ENCODE measurements at places on chromosomes 1 and 21.

GRCh38 chr1:93749487-93749886, 67.8 kb upstream of the BCAR3 start:
- no peak for DNase-seq

GRCh38 chr1:67226688-67227087, 60.4 kb downstream of the IL23R start:
- DNase-seq, result no peak

DNA sequence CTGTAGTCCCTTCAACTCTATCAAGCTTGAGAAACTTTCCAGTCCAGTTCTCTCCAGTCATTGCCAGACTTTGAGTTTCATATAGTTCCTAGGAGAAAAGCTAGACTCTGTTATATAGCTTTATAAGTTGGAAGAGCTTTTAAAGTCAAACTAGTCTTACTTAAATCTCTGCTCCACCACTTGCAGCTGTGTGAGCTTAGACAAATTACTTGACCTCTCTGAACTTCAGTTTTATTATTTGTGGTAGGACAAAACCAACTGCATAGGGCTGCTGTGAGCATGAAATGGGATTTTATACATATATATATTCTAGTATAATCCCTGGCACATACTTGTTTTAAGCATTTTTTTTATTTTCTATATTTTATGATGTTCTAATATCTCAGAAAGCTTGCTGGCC, 338.7 kb upstream of the NR5A2 start:
- no peak for DNase-seq

DNA sequence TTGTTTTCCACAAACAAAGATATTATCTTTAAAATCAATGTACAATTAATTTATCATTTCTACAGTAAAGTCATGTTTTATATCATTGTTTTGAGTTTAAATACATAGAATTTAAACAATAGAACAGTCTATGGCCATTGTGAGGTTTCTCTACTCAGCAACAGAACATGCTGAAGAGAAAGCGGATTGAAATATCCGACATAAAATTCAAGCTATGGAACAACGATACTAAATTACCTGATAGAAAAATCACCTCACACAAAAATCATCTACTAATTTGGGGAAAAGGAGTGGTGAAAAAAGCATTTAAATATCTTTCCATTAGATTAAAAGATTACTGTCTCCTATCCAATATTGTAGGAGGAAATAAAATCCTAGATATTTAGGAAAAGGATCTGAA, 12.6 kb downstream of the CDKN2C start:
- DNase-seq, result no peak

DNA sequence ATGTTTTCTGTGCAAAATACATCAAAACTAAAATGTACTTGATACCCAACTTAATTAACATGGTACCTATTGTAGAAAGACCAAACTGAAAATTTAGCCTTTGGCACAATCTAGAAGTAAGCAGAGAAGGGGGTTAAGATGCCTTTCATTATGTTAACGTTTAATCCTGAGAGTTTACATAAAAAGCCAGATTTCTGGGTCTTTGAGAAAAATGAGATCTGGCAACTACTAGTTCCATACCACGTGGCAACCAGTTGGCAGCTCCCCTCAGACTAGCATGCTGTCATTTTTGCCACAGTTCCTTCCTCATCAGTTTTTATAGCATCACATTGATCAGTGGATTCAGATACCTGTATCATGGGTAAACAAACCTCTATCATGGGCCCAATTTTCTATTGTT, 1.5 kb downstream of the RO60 start:
- no peak for DNase-seq

- no peak for DNase-seq
Measured at GRCh38 chr1:31655104-31655503, 10.4 kb upstream of the PEF1 start.

GRCh38 chr1:221832617-221833016, 90.7 kb upstream of the DUSP10 start:
- no peak for DNase-seq

GRCh38 chr1:168447871-168448270, 95.9 kb downstream of the XCL2 start:
- no peak for DNase-seq

DNA sequence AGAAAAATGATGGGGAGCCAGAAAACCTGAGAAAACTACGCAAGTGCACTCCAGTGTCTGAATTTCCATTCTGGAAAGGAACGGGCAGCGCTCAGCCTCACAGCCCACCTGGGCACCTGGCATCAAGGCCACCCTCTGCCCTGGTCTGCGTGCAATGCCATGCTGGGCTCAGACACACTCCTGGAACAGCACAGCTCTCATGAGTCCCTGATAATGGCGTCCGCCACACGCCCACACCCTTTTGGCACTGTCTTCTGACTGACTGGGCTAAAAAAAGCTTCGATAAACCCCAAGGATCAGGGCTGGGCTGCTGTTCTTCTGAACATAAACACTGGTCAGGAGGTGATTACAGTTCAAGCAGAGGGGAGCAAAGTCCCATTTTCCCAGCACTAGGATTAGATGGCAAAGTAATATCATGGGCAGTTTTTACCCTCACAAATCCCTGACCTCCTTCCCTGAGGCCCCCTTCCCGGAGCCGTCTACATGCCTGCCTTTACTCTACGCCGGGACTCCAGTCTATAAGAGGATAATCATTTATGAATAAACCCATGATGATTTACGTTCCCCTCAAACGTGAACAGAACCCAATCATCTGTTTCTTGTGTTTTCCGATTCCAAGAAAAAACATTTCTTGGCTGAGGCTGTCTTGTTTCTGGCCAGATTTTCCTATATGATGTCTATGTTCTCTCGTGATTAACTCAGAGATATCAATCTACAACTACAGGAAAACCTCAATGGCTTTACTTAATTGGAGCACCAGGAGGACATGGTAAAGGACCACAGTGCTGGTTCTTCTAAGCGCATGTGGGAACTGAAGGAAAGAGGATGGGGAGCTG, 22.6 kb downstream of the RCAN1 start:
- no peak for DNase-seq

GRCh38 chr1:43121256-43121900, 50.7 kb downstream of the EBNA1BP2 start:
- DNase-seq, result no peak

DNA sequence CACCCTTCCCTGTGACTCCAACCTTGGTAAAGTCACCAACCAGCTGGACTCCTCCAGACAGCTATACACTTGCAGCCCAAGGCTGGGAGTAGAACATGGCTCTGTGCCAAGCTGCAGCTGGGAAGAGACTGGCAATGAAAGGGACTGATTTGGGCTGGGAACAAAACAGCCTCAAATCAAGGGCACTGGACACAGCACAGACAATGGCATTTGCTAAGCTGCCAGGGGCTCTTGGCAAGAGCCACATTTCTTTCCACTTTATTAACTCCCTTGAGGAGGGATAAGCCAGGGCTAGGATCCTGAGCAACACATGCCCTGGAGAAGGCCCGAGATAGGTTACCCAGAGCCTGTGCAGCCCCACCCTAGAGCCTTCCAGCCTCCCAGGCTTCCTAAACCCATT, 12.0 kb downstream of the SYT11 start:
- DNase-seq, result no peak

GRCh38 chr1:235642011-235642942, 7.3 kb downstream of the GNG4 start:
- no peak for DNase-seq

GRCh38 chr1:39408641-39409054, 82.8 kb upstream of the BMP8A start:
- peak; percentile 85 for DNase-seq

DNA sequence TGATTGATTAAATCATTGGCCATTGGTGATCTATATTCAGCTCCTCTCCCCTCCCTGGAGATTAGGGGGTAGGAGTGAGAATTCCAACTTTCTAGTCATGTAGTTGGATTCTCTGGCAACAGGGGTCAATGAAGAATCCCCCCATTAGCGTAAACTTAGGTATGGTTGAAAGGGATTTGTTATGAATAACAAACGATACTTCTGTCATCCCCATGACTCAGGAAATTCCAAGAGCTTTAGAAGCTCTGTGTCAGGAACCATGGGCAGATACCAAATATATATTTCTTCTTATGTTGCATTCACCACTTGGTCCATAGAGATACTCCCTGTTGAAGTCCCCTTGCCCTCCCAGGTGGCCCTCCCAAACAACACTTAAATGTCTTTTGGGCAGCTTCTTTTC, 124.5 kb downstream of the DNM3 start:
- DNase-seq, result no peak

GRCh38 chr1:171611306-171611705, 10.7 kb upstream of the MYOCOS start:
- DNase-seq, result no peak

- no peak for DNase-seq
Measured at GRCh38 chr1:212683357-212683722, 16.3 kb downstream of the BATF3 start.

GRCh38 chr1:226233293-226233692, 9.8 kb downstream of the MIXL1 start:
- no peak for DNase-seq

GRCh38 chr1:84887261-84887934, 5.6 kb downstream of the LPAR3 start:
- no peak for DNase-seq

DNA sequence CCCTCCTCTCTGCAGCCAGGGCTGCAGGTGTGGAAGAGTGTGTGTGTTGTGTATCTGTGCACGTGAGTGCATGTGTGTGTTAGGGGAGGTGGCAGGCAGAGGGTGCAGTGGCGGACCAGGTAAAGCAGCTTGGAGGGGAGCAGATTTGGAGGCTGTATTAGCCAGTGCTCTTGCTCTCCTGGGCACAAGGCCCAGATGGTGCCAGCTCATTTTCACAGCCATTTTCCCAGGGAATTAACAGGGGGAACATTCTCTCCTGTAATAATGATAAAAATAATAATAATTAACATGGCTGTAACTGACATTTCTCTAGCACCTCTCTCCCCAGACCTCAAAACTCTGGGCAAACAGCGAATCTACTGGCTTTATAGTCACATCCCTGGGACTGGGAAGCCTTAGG, 43.6 kb downstream of the LRRN2 start:
- DNase-seq, result no peak

DNA sequence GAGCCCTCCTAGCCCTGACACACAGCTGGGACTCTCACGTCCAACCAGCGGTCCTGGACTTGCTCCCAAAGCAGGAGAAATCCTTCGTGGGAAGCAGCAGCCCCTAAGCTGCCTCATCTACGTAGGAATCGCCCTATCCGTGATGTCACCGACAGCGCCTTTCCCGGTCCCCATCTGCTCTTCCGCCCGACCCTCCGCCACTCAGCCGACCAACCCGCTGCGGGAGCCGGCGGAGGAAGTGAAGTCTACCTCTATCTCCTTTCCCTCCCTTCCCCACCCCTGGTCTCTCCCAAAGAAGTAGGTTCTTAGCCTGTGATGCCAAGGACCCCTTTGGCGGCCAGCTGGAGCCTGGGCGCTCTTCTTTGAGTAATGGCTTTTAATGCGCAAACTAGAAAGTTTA, 272.1 kb downstream of the FAM72C start:
- no peak for DNase-seq

DNA sequence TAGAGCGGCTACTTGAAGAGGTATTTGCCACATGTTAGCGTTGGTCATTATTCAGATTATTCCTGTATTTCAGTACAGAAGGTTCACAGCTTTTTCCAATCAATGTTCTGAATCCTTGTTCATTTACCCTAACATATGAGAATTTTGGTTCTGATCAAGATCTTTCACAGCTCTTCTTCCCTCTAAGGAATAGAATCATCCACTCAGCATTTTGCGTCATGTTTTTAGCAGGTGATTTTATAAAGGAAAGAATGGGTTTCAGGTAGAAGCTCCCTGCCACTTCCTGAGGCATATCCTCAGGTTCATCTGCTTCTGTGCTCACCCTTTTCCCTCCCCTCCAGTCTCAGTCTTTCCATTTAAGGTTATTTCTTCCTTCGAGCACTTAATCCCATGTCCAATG, 66.4 kb downstream of the NPHS2 start:
- DNase-seq, result no peak

DNA sequence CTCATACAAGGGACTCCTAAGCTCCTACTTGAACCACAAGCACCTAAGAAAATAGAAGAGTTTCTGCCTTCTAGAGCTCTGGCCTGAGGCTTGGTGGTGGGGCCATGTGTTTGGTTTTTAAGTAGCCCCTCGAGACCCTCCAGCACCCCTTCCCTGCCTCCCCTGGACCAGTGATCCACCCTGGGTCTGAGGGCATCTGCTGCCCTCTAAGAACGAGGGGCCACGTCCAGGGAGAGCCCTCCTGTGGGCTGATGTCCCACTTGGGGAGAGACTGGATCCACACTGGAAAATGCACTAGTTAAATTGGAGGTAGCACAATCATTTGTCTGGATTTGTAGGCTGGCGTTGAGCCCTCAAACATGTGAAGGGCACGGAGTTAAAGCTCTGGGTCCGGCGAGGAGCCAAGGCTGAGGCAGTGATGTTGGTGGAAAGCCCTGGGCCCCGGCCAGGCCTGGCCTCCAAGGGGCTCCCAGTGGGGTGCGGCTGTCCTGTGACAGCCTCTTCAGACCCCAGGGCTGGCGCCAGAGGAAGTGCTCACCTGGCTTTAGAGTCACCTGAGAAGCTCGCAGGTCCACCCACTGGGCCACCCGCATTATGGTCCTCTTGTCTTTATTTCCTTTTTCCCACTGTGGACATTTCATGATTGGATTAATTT, 65.2 kb downstream of the SLC37A1 start:
- no peak for DNase-seq
